ENCODE measurements at places on chromosomes 13 and 19.

- DNase-seq: no peak
Observed at GRCh38 chr13:59038824-59039223, 1124.9 kb downstream of the DIAPH3 start.

DNA sequence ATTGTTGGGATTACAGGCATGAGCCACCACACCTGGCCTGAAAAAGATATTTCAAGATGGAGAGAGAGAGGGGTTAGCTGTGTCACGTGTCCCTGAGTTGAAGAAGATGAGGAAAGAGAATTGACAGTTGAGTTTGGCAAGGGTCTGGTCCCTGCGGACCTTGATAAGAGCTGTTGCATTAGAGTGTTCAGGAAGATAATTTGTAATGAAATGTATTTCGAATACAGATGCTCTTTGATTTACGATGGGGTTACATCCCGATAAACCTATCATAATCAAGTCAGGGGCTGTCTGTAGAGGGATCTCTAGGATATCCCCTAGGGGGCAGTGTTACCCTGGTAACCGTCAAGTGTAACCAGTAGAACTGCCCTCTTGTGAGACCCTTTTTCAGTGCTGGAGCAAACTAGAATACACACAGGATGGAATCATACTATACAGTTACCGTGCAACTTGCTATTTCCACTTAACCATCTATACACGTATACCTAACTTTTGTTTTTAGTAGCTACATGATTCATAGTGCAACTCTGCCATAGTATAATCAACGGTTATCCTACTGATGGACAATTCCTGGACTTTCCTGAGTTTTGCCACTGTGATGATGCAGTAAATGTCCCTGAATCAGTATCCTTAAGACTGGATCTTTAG, 1.5 kb upstream of the ELOF1 start:
- DNase-seq: peak; percentile 85

DNA sequence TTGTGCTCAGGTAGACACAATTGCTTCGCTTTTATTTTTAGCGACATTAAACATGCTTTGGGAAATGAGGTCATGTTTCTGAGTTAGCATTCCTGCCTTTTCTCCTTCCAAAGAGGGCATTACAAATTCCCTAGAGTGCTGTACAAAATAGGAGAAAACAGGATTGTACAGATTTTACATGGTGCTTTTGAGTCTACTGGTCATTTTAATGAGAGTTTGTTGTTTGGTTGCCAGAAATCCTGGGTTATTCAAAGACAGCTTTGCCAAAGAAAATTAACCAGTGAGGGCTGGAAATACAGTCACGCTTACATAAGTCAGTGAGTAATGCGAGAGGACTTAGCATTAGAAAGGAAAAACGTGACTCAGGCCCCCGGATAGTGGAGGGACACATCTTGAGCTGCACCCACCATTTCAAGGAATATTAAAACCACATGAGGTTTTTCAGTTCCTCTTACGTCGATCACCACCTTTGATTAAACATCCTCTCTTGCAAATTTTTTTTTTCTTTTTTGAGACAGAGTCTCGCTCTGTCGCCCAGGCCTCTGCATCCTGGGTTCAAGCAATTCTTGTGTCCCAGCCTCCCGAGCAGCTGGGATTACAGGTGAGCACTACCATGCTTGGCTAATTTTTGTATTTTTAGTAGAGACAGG, 55.4 kb downstream of the SACS start:
- DNase-seq: no peak

DNA sequence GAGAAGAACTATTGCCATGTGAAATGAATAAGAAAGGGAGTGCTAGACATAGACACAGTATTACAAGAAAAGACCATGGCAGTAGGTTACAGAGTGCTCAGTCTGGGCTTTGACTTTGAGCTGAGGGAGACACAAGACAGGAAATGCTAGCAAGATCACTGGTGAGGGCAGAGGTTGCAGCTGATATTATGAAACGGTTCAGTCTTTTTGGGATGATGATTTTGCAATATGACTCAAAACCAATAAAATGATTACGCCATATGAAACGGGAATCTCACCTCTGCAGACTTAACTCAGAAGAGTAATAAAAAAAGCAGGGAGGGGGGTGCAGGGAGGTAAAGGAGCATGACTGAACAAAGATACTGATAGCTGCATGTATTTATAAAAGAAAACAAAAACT, 123.1 kb downstream of the RBM26 start:
- no peak for DNase-seq

DNA sequence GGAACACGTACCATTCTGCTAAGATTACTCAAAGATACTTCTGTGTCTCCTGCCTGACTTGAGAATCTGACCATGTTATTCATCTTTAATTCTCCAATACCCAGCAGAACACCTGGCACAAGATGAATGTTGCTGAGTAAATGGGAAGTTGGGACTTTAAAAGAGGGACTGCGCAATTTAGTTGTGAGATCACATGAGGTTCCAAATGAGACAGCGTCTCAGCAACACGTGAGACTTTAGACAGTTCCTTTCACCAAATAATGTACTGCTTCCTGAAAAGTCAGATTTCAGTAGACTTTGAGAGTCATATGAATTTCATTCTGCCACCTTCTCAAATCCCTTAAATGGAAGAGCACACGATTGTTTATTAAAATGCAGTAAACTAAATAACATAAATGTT, 36.7 kb downstream of the DOCK9 start:
- no peak for DNase-seq

DNA sequence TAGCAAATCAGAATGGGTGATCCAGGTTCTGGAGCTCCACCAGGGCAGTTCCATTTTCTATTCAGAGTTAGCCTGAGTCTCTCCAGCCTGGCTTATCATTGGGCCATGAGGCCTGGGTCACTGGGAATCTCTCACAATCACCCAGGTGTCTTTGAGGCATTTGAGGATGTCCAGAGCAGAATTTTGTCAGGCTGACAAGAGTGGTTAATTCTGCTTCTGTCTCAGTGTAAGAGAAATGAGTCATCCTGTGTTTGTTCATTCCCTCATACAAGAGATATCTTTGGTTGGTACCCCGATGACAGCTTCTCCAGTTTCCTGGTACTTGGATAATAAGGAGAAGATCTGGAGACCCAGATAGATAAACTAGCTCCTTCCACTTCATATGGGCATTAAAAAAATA, 10.4 kb downstream of the ZNF93 start:
- no peak for DNase-seq

DNA sequence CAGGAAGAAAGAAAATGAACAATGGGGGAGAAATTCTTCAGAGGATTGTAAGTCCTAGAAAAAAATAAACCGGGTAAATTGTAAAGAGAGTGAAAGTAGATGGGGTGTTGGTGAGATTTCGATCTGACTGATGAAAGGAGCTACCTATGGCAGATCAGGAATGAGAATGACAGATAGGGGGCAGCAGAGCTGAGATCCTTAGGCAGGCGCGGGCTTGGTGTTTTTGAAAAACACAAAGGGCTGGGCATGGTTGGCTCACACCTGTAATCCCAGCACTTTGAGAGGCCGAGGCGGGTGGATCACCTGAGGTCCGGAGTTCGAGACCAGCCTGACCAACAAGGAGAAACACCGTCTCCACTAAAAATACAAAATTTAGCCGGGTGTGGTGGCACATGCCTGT, 1468.6 kb upstream of the SLC10A2 start:
- DNase-seq: no peak

GRCh38 chr13:32135655-32136054, 104.1 kb downstream of the FRY start:
- DNase-seq: no peak

DNA sequence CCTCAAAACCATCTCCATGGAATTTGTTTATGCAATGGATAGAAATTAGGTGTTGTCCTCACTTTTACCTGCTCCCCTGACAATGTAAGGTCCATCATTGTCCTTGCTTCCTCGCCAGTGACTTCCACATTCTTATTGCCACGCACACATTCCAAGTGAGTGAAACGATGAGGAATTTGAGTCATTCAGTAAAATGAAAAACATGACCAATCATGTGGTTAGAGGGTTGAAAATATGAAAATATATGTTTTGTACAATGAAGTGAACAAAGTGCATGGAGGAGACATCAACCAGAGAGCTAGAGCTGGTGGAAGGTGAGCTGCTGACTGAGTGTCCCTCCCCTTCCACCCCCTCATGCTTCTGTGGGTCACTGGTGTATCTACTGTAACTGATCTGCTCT, 91.7 kb downstream of the ATP8A2 start:
- DNase-seq: no peak

DNA sequence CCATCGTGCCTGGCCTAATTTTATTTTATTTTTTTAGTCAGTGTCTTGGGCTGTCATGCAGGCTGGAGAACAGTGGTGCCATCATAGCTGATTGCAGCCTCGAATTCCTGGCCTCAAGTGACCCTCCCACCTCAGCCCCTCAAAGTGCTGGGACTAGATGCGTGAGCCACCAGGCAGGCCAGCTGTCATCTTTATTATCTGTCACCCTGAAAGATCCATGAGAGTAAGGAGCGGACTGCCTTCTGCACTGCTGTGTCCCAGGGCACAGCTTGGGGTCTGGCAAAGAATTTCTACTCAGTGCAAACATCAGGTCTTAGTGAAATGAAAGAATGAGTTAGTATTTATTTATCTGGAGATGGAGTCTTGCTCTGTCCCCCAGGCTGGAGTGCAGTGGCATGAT, 9.5 kb upstream of the TLE5 start:
- no peak for DNase-seq

GRCh38 chr19:14497228-14497921, 1.4 kb upstream of the GIPC1 start:
- no peak for DNase-seq

DNA sequence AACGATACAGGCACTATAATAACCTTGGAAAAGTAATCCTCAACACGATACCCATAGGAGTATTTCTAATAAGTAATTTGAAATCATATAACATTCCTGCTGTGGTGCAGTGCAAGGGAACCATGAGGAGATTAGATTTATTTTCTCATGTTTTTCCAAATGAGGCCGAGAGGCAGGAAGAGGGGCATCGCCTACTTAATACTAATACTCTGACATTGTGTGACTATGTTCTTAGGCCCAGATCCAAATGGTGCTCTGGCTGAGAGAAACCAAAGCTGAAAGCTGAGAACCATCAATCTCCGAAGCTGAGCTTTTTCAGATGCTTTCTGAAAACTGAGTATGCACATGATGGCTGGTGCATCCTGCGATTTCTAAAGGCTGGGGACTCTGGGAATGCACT, 248.0 kb upstream of the MAB21L1 start:
- no peak for DNase-seq
